ENCODE measurements at places on chromosomes 3 and 15.

- DNase-seq: no peak
Observed at GRCh38 chr3:23479026-23479425, 275.9 kb downstream of the UBE2E2 start.

- no peak for DNase-seq
Observed at GRCh38 chr3:105118905-105119304, 247.8 kb upstream of the ALCAM start.

- DNase-seq: no peak
Observed at GRCh38 chr3:148990236-148990635, 1.1 kb upstream of the GYG1 start.

DNA sequence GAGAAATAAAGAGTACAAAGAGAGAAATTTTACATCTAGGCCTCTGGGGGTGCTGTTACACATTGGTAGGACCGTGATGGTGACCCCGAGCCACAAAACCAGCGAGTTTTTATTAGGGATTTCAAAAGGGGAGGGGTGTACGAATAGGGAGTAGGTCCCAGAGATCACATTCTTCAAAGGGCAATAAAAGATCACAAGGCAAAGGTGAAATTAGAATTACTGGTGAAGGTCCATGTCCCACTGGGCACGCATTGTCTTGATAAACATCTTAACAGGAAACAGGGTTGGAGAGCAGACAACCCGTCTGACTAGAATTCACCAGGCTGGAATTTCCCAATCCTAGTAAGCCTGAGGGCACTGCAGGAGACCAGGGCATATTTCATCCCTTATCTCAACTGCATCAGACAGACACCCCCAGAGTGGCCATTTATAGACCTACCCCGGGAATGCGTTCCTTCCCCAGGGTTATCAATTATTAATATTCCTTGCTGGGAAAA is 4.3 kb downstream of the IRAK2 start:
- DNase-seq: no peak

DNA sequence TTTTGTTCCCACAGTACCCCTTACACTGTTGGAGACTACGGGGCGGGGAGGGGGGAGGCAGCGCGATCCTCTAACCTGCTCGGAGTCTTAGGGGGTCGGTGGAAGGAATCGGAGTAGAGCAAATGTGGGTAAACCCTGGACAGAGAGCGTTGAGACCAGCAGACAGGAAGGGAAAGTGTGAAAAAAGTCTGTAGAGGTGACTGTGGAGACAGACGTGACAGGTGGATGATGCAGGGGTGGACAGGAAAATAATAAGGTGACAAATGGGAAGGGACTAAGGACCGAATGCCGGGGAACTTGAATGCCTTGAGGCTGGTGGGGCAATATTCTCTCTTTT is 424 bp downstream of the EAF2 start:
- DNase-seq: no peak

DNA sequence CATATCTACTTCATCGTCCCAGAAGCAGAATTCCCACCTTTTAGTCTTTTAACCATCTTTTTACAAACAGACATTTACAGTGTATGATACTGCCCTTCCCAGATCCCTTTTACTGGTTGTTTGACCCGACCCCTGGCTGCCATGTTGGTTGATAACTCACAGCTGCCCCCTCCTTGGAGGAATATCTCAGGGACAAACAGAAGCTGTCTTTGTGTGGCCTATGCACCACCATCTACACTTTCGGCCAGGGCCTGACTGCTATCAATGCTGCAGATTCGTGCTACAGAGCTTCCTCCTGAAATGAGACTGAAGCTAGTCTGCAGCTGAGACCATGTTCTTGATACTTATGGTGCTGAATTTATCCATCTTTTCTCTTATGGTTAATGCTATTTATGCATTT is 6.6 kb upstream of the POLQ start:
- no peak for DNase-seq

- peak; percentile 7 for DNase-seq
Observed at GRCh38 chr3:108283006-108283405, 13.3 kb upstream of the HHLA2 start.

DNA sequence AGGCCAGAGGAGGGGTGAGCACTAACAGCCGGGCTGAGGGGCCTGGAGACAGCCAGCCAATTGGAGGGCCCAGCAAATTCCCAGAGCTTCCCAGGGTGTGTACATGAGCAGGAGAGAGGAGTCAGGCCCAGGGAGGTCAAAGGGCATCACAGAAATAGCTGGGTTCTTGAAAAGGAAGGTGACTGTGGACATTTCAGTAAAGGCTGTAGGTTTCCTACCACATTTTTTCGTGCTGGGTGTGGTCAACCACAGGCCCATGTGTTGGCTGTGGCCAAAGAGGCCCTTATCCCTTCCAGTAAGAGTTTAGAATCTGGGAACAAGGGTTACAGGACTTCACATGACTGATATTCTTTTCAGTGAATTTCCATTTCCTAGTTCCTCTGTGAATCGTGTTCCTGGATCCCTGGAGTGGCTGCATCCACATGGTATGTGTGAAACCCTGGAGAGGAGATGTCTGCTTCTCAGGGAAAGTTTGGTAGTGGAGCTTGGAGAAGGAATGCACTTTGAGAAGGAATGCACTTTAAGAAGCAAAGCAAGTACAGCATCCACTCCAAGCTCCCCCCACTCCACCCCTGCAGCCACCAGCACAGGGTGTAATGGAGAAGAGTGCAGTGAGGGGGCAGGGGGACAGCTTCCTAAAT is 73.2 kb upstream of the HEG1 start:
- peak; percentile 99 for DNase-seq

- no peak for DNase-seq
Observed at GRCh38 chr15:65204931-65205660, 6.2 kb downstream of the CILP start.

- no peak for DNase-seq
Observed at GRCh38 chr15:90348456-90348855, 3.6 kb upstream of the ZNF774 start.

DNA sequence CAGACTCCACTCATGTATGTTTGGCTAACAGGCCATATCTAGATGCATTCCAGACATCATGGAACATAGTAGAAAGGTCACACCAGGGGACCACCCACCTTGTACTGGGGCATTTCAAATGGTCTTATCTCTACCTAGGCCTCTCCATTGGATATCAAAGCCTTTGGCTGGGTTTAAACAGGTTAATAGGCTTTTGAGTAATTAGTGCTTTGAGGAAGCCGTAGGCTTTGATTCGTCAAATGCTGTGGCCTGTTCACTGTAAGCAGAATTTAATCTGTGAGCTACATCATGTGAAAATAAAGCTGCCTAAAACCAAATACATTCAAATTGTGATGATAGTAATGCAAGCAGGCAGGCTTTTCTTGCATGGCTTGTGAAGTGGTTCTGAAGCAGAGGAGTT is 129.5 kb downstream of the ST8SIA2 start:
- no peak for DNase-seq

GRCh38 chr3:32948625-32949445 is 2.6 kb upstream of the CCR4 start:
- DNase-seq: no peak

GRCh38 chr3:18740631-18741583 is 315.8 kb upstream of the SATB1 start:
- no peak for DNase-seq

DNA sequence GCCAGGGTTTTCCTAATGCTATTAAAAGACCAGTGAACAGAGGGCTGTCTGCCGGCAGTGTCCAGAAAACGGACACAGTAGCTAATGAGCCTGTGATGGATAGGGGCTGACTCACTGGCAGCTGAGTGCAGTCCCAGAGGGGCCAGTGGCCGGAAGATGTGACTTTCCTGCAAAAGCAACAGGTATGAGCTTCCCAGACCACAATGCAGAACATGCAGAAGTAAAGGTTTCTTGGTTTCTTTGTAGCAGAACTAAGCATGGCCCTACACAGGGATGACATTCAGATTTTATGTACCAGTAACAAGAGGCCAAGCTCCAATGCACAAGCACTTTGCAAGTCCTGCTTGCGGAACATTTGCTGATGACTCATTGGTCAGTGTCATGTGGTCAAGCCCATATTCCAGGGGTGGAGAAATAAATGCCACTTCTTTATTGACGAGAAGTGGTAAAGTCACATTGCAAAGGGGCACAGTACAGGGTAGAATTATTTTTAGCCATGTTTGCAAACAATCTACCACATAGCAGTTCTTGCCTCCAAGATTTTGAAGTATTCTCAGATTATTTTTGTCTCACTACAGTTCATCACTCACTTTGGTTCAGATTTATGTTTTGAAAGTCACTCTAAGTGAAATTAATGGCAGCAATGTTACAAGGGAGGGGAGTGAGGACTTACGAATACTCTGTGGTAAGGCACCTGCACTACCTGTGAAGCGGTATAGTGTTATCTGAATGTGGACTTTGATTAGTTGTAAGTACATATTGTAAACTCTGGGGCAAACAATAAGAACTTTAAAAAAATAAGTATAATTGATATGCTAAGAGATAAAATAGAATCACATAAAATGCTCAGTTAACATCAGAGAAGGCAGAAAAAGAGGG is 263.3 kb downstream of the ABHD5 start:
- peak; percentile 84 for DNase-seq
